CD8-positive, alpha-beta memory T cell (primary cell): ENCODE measurements at places on chromosomes 12 and 14. TPM values are rescaled to one million over a fixed set of nuclear protein-coding genes. Genes with fewer than 3 reads are reported as not detected.

- H3K4me1 ChIP-seq, result peaks cover 25% of the 10 kb centered on the region
- H3K27me3 ChIP-seq, result no peaks in the 10 kb centered on the region
- no peak for DNase-seq
- H3K27ac ChIP-seq, result no peak overlapping the region
Observed at GRCh38 chr14:93033084-93033982, 82.4 kb downstream of the ITPK1 start.

SAMD15 gene
- 1.0 TPM for total RNA-seq

- no peak overlapping the region for H3K27ac ChIP-seq
- no peak for DNase-seq
- no peaks in the 10 kb centered on the region for H3K36me3 ChIP-seq
- no peak overlapping the region for H3K4me3 ChIP-seq
- peaks cover 9% of the 10 kb centered on the region for H3K27me3 ChIP-seq
- no peaks in the 10 kb centered on the region for H3K4me1 ChIP-seq
Observed at GRCh38 chr14:105508601-105509000, 17.6 kb downstream of the TEDC1 start.

- peaks cover 45% of the 10 kb centered on the region for H3K4me1 ChIP-seq
- DNase-seq, result no peak
- H3K27me3 ChIP-seq, result no peaks in the 10 kb centered on the region
- H3K4me3 ChIP-seq, result no peak overlapping the region
- no peak overlapping the region for H3K27ac ChIP-seq
Observed at GRCh38 chr14:64763085-64763782, 59.0 kb downstream of the PLEKHG3 start.

DNA sequence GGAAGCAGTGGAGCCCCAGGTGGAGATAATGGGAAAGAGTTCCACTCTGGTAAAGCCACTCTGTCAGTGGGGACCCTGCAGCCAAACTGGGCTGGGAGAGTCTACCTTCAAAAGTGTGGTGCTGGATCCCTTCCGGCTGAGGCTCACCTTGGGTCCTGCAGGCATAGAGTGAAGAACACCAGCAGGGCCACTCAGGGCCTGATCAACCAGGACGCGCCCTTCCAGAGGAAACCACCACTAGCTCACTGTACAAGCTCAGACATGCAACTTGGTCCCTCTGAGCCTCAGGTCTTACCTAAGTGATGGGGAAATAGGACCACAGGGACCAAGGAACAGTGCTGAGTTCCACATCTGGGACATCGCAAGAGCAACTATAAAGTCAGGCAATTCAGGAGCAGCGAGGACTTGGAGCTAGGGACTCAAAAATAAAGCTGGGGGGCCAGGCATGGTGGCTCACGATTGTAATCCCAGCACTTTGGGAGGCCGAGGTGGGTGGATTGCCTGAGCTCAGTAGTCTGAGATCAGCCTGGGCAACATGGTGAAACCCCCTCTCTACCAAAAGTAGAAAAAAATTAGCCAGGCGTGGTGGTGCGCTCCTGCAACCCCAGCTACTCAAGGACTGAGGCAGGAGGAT lies 5.9 kb upstream of the PRPH start:
- no peak overlapping the region for H3K27ac ChIP-seq
- DNase-seq, result no peak
- H3K4me1 ChIP-seq, result no peaks in the 10 kb centered on the region
- H3K36me3 ChIP-seq, result no peaks in the 10 kb centered on the region
- H3K27me3 ChIP-seq, result peaks cover 8% of the 10 kb centered on the region
- no peak overlapping the region for H3K4me3 ChIP-seq

DNA sequence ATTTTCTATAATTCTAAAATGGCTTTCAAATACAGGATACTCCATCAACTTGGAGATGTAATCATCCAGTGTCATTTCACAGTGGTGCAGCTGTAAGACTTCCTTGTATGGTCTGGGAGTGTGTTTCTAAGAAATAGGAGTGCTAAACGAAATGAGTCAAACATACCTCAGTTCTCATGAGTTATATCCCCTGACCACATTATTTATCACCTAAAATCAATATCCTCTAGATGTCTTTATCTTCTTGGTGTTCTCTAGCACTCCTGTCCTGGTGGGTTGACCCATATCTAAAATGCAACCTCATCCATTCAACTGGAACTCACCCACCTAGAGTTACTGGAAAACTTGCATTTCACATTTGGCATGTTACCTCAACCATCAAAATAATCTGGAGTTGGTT lies 33.2 kb downstream of the TMEM30B start:
- H3K27me3 ChIP-seq, result no peaks in the 10 kb centered on the region
- H3K27ac ChIP-seq, result no peak overlapping the region
- no peaks in the 10 kb centered on the region for H3K36me3 ChIP-seq
- H3K4me1 ChIP-seq, result no peaks in the 10 kb centered on the region
- H3K4me3 ChIP-seq, result no peak overlapping the region
- DNase-seq, result no peak

- H3K4me3 ChIP-seq, result no peak overlapping the region
- H3K27me3 ChIP-seq, result no peaks in the 10 kb centered on the region
- no peaks in the 10 kb centered on the region for H3K36me3 ChIP-seq
- no peak for DNase-seq
- no peaks in the 10 kb centered on the region for H3K4me1 ChIP-seq
Observed at GRCh38 chr12:122813310-122813713, 21.9 kb upstream of the HIP1R start.

DNA sequence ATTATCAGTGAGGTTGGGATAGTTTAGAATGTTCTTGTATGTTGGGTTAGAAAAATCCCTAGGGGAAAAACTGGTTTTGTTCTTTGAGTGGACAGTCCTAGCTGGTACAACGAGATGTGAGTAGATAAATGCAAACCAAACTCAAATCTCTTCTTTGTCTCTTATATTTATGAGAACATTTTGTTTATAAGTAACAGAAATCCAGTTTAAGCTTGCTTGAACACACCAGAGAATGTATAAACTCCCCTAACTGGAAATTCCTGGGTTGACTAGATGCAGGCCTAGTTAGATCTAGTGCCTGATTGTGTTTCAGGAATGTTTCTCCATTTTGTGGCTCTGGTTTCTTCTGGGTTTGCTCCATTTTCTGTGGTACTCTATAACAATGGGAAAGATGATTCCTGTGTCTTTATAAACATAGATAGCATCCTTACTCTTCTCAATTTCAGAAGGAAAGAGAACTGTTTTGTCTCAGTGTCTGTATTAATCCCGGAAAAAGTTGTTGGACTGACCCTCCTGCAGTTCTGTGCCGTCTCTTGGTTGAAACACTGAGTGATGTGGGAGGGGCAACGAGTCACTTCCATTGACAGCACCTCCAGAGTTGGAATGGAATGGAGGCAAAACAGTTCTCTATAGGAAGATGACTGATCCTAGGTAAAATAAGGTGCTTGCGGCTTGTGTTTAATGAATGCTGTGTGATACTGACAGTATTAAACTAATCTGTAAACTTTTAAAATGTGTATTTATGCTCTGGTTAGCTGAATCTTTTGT lies 244.8 kb downstream of the TMTC2 start:
- no peak for DNase-seq
- H3K27ac ChIP-seq, result no peak overlapping the region
- H3K4me1 ChIP-seq, result no peaks in the 10 kb centered on the region
- H3K27me3 ChIP-seq, result no peaks in the 10 kb centered on the region
- no peaks in the 10 kb centered on the region for H3K36me3 ChIP-seq

GRCh38 chr12:120980800-120981368 lies 2.5 kb downstream of the HNF1A start:
- H3K4me3 ChIP-seq, result no peak overlapping the region
- H3K4me1 ChIP-seq, result no peaks in the 10 kb centered on the region
- H3K36me3 ChIP-seq, result no peaks in the 10 kb centered on the region
- no peak for DNase-seq
- H3K27me3 ChIP-seq, result no peaks in the 10 kb centered on the region
- no peak overlapping the region for H3K27ac ChIP-seq

GRCh38 chr14:104393898-104394381 lies 185.6 kb upstream of the C14orf180 start:
- H3K4me3 ChIP-seq, result peak overlapping the region; percentile 53
- H3K36me3 ChIP-seq, result no peaks in the 10 kb centered on the region
- DNase-seq, result peak; percentile 82
- no peaks in the 10 kb centered on the region for H3K27me3 ChIP-seq

DNA sequence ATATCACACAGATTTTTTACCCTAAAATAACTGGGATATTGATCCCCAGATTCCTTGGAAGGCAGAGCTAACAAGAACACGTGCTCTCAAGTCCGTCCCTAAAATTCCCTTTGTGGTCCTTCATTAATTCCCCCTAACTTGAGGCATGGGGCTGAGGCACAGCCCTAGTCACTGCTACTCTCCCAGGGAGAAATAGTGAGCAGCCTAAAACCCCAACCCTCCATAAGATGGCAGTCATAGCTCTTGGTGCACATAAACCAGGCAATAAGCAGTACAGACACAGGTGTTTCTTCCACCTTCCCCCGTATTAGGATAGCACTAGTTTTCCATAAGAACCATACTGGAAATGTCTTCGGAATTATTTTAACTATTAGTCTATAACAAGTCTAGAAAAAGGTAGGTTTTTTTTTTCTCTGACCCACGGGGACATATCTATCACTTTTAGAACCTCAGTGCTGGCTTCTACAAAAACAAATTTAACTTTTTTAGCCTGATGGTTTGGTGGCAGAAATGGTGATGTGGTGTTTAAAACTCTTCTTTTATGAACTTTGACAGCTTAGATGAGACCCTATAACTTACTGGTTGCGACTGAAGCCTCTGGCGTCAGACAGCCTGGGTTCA lies 3.1 kb upstream of the ARHGEF40 start:
- no peaks in the 10 kb centered on the region for H3K36me3 ChIP-seq
- H3K27me3 ChIP-seq, result peaks cover 48% of the 10 kb centered on the region
- no peak overlapping the region for H3K4me3 ChIP-seq
- peaks cover 36% of the 10 kb centered on the region for H3K4me1 ChIP-seq
- DNase-seq, result no peak

DNA sequence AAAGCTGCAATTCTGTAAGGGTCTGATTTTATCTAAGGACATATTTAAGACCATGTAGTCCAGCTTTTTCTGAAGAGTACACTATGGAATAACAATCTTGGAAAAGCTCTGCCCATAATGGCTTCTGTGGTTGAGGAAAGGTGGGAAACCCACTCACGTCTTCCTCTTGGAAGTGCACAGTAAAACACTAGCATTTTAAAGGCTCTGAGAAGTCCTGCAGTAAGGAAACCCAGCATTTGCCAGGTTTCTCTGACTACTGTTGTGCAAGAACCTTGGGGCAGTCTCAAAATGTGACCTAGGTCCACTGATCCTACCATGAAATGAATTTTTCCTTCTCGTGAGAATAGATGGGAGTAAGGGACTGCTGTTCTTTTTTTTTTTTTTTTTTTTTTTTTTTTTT lies 11.9 kb downstream of the MAP1LC3B2 start:
- no peak for DNase-seq
- no peaks in the 10 kb centered on the region for H3K27me3 ChIP-seq
- H3K27ac ChIP-seq, result no peak overlapping the region

PXN gene
- 33.7 TPM for total RNA-seq

GRCh38 chr14:44820230-44820964 lies 141.3 kb downstream of the KLHL28 start:
- no peak for DNase-seq
- H3K27ac ChIP-seq, result no peak overlapping the region
- H3K4me3 ChIP-seq, result no peak overlapping the region
- H3K36me3 ChIP-seq, result no peaks in the 10 kb centered on the region
- H3K27me3 ChIP-seq, result no peaks in the 10 kb centered on the region

DNA sequence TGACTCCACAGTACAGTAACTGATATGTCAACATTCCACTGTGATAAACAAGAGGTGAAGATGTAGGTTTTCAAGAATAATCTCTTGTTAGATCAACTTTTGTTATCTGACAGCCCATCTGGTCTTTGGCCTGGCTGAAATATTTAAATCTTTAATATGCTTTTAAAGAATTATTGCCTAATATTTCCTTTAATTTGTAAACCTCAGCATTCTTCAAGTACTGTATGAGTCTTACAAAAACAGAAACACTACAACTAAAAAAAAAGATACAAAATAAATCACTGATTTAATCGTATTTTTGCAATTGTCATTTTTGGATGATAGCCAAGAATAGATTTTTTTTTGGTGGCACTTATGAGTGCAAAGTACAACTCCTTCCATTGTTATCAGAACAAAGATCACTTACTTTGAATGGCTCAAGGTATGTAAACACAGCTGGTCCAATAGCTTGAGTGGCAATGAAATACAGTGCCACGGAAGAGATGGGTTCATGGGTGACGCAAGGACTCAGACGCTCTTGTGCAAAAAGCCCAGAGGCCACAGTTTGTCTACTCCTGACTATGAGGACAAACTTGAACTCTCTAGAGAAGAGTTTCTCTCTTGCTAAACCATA lies 109.5 kb downstream of the PAX9 start:
- no peaks in the 10 kb centered on the region for H3K36me3 ChIP-seq
- no peaks in the 10 kb centered on the region for H3K4me1 ChIP-seq
- no peak overlapping the region for H3K27ac ChIP-seq
- no peaks in the 10 kb centered on the region for H3K27me3 ChIP-seq

DNA sequence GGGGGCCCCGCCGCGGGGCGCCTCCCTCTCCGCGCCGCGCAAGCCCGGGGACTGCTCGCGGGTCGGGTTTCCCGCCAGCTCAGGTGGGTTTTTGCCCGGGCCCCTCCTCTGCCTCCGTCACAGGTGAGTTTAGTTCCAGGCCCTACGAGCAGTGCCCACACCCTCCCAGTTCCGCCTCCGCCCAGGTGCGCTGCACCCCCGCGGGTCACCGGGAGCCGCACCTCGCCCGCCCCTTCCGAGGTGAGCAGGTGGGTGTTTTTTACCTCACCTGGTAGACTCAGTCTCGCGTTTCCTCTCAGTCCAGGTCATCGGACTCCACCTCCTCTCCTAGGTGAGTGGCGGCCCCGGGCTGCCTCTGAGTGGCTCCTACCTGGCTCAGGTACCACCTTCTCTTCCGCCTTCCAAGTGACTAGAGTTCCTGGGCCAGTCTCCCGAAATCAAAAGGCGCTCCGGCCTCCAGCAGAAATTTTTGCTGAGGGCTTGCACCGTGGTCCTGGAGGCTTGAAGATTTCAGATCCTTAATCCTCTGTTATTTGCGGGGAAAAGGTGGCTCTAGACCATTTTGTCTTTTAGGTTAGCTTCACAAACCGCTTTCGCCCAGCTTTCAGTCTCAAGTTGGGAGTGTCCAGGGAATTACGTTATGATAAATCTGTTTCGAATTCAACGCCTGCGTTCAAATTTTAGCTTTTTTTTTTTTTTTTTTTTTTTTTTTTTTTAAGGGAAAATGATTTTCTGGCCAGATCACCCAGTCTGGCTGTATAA lies at the start of gene TMEM30B:
TSS of gene TMEM30B (minus strand) at position 153 of the 762 bp plus-strand sequence. CDS start 191 bp downstream, outside the sequence.
- H3K4me1 ChIP-seq, result peaks cover 17% of the 10 kb centered on the region
- H3K36me3 ChIP-seq, result no peaks in the 10 kb centered on the region
- peak within 1 kb of the TSS; percentile 70 for H3K27ac ChIP-seq
- peak; percentile 17 for DNase-seq

GRCh38 chr12:52730793-52731192 lies 27.5 kb upstream of the KRT77 start:
- H3K4me3 ChIP-seq, result no peak overlapping the region
- H3K4me1 ChIP-seq, result no peaks in the 10 kb centered on the region
- H3K36me3 ChIP-seq, result no peaks in the 10 kb centered on the region
- DNase-seq, result no peak

CELA1 gene
- total RNA-seq, result not detected

- no peak overlapping the region for H3K27ac ChIP-seq
- H3K4me3 ChIP-seq, result no peak overlapping the region
- H3K36me3 ChIP-seq, result peaks cover 66% of the 10 kb centered on the region
- no peaks in the 10 kb centered on the region for H3K27me3 ChIP-seq
- peaks cover 33% of the 10 kb centered on the region for H3K4me1 ChIP-seq
Observed at GRCh38 chr12:6330192-6330591, 11.7 kb downstream of the TNFRSF1A start.

GRCh38 chr14:95374239-95374997 lies 54.7 kb upstream of the CLMN start:
- no peaks in the 10 kb centered on the region for H3K27me3 ChIP-seq
- no peak for DNase-seq
- H3K27ac ChIP-seq, result no peak overlapping the region

ADGRD1 gene
- 1.3 TPM for total RNA-seq

AQP2 gene
- not detected for total RNA-seq

ANG gene
- 0.39 TPM for total RNA-seq
